GM04504 (cell line): ENCODE measurements at places on chromosomes 6 and 20.

GRCh38 chr6:162249907-162250642, 477.5 kb downstream of the PRKN start:
- no peak for DNase-seq

GRCh38 chr6:63774961-63775360, 139.4 kb downstream of the PHF3 start:
- no peak for DNase-seq

- DNase-seq: no peak
Observed at GRCh38 chr20:58523072-58523970, 8.1 kb upstream of the APCDD1L start.

GRCh38 chr20:15706719-15707118, 866.5 kb downstream of the KIF16B start:
- no peak for DNase-seq

GRCh38 chr6:109747221-109747620, 56.1 kb downstream of the FIG4 start:
- DNase-seq: no peak

- DNase-seq: no peak
Observed at GRCh38 chr20:13458860-13459451, 179.8 kb downstream of the TASP1 start.

GRCh38 chr6:4676016-4676415, 100.2 kb upstream of the CDYL start:
- no peak for DNase-seq

DNA sequence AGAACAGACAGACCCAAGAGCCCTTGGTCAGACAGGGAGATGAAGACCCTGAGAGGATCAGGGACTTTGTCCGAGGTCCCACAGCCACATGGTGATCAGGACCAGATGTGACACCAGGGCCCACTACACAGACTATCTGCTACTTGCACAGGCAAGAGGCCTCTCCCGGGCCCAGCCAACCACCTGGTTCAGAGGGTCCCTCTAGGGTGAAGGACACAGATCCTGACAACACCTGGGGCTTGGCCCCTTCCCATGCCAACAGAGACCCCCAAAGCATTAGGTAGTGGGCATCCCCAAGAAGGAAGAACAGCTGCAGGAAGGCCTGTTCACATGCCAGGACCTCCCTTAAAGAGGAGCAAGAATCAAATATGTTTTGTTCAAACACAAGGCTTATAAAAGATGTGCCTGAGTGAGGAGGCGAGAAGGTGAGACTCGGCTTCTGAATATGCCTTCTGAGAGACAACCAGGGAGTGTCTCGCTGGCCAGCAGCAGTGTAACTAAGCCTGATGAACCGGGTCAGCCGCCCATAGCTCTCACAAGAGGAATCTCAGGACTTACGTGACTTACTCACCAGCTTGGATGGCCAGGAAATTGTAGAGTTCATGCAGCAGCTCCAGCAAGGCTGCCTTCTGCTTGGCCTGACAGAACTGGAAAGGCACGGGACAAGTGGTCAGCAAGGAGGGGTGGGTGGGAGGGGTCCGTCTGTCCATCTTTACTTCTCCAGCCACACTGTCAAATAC, 5.0 kb downstream of the LEMD2 start:
- DNase-seq: no peak

GRCh38 chr6:90464507-90464906, 122.4 kb downstream of the MAP3K7 start:
- DNase-seq: no peak

GRCh38 chr6:138592749-138593123, 93.4 kb upstream of the NHSL1 start:
- no peak for DNase-seq

DNA sequence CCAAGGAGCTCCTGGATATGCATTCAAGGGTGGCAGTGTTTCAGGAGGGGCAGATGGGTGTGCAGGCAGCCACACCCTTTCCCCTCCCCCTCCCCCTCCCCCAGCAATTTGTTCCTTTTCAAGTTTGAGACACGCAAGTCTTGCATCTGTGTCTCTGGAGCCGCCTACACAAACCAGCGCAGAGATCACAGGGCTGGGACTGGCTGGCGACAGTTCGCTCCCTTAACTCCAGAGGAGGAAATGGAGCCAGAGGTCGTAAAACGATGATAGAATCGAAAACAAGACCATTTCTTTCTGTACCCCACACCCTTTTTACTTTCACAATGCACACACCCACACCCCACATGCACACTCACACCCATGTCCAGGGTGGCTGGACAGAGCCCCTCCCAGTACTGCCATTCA, 163.1 kb downstream of the LY86 start:
- no peak for DNase-seq
